ENCODE measurements at places on chromosomes 1 and 21.
A peak's percentile ranks its signal among the peaks of the same experiment; 100 is the strongest.

- no peak for DNase-seq
These were observed 13.8 kb downstream of the MIER1 start for GRCh38 chr1:66938613-66939012.

DNA sequence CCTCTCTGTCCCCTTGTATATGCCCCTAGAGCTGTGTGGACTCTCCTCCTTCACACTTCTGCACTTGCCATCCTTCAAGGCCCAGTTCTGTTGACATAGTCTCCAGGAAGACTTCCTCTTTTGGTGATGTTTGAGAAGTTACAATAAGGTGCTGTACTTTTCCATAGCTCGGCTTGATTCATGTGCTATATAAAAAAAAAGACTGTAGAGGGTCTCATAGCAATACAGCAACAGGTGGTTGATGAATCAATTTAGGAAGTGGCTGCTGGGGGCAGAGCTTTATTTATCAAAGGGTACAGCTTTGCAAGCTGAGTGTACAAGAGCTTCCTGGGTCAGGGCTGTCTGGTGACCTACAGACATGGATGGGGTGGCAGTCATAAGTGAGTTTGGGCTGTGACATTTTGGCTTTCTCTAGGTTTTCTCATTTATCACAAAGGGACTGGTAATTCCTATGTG, 102.7 kb downstream of the RUNX1 start:
- DNase-seq, result peak; percentile 32

DNA sequence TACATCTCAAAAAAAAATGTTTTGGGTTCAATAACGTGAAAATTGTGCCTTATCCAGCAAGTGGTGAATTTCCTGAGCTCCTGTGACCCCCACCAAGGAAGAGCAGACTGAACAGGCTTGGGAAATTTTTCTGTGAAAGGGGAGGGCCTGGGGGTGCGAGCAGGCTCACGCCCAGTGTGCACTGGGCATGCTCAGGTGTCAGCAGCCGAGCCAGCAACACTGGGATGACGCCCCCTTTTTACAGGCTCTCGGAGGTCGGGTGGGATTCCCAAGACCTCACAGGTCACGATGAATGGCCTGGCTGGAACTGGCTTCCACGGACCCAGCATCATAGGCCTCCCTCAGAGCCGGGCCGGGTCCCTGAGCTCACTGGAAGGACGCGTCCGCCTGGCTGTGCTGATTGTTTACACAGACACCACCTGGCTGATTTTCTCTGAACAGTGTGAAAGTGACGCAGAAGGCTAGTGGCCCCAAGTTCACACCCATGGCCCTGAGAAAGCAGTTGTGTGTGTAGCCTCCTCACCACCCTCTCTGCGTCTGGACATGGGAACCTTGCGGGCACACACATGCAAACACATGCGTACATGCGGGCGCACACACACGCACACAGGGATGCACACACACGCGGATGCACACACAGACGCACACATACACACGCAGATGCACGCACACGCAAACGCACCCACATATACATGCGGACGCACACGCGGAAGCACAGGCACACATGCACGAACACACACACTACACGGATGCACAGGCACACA, 9.2 kb downstream of the CSTB start:
- DNase-seq, result no peak

DNA sequence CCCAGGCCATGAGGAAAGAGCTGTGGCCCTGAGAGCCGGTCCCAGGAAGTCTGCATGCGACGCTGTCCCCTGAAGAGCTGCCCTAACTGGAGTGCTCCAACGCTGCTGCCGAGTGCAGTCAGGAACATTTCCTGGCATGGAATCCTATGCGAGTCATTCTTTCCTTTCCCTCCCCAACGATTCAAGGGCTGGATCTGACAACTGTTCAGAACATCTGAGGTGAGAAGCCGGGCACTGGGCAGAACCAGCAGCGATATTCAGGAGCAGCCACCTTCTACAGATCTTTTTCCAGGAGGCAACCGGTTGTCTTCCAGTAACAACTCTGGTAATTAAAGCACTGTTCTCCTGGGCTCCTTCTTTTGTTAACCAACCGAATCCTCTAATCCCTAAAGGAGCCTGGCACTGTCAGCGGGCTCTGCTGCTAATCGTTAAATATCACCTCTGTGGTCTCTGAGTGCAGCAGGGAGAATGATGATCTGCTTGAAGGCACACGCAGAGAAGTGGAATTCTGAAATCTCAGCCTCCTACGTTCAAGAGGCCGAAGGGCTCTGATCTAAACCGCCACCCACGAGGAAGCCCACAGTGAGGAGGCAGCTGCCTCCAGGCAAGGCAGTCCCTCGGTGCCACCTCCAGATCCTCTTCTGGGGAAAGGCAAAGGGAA, 55.8 kb downstream of the SLC45A1 start:
- DNase-seq, result no peak

- DNase-seq, result no peak
These were observed 5.6 kb downstream of the GLMP start for GRCh38 chr1:156289857-156290256.

DNA sequence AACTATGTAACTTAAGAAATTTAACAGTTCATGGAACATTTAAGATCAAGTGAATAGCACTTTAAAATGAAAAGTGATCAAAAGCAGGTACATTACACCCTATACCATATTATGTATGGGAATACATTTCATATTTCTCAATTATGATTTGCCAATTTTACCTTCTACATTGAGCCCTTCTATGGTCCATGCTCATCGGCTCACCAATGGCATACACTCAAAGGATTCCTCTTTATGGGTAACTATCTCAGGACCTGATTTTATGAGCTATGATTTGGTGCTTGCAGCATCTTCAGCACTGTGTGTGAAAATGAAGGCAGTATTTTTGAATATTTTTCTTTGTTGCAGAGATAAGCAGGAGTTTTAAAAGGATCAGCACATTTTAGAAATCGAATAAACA, 33.5 kb downstream of the FUBP1 start:
- DNase-seq, result no peak

GRCh38 chr1:207890136-207890738, 20.7 kb downstream of the CD34 start:
- DNase-seq, result no peak

DNA sequence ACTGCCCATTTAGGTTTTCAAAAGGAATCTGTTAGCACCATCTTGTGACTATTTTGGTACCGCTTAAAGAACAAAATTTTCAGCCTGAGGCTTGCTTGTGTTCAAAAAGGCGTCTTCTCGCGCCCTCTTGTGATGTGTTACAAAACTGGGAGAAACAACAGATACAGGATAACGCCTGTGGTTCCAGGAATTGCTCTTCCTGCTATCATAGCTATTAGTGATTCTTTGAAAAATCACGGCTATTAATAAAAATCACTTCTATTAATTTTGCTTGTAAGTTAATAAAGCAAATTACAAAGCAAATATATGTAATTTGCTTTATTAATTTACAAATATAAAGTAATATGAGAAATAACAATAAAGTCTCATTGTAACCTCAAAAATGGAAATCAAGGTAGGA, 82.2 kb upstream of the ABCD3 start:
- DNase-seq, result no peak

GRCh38 chr1:214120191-214120590, 132.4 kb downstream of the PROX1 start:
- no peak for DNase-seq

DNA sequence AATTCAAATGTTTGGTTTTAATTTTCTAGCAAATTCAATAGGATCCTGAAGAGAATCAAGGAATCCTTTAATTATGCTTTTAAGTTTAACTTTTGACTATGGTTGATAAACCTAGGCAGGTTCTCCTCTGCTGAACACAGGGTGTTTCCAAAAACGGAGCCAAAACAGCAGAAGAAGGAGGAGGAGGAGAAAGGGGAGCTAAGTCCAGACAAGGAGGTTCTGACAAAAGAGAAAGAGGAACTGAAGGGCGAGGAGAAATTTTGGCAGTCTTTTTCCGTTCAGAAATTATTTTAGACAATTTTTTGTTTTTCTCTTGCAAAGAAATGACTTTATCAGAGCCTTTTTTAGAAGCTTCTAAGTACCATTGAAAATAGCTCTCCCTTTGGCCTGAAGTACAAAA, 33.2 kb upstream of the FNBP1L start:
- DNase-seq, result no peak

DNA sequence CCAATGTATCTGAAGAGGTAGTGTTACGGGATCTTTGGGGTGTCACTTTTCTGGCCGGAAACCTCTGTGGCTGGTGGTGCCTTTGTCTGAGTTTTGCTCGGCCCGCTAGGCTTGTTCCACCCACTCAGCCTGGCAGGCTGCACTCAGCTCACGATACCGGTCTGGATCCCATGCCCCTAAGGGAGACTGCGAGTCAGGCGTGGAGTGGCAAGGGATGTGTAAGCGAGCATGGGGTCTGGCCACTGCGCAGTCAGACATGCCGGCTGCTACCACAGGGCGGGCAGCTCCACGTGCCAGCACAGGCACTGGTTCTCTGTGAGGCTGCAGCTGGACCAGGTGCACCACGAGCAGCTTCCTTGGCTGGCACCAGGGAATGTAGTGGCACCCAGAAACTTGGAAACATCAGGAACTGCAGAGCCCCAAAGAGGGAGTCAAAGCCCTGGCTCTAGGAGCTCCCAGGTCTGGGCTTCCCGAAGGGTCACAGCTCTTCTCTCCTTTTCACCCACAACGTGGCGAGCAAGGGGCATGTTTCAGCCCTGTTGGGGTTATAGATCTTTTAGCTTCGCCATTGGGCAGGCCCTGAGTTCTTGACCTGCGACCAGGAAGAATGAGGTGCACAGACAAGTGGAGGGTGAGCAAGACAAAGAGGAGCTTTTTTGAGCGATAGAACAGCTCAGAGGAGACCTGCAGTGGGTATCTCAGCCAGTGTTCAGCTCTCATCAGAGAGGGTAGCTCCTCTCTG, 23.8 kb upstream of the LRRC8C start:
- DNase-seq, result peak; percentile 60
